WTC11 (cell line): ENCODE measurements at places on chromosomes 5 and 9.

DNA sequence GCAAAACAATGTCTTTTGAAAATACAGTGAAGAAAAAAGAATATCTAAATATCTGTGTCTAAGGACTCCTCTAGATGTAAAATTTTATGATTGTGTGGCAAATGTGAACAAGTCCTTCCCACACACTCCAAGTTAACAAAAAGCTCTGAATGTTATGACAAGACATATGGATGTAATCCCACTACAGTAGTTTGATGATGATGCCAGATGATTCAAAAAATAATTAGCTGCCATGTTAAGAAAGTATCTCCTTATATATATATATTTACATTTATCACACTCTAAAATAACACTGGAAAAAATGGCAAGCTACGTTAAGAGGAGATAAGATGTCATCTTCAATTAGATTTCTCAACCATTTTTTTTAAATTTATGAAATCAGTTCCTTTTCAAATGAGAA, 178.5 kb downstream of the NFIB start:
- no peak for DNase-seq

GRCh38 chr5:6143523-6143922, 234.8 kb downstream of the MED10 start:
- DNase-seq = peak; percentile 42

- no peak for DNase-seq
Measured at GRCh38 chr5:30102185-30102584, 1091.3 kb upstream of the CDH6 start.

DNA sequence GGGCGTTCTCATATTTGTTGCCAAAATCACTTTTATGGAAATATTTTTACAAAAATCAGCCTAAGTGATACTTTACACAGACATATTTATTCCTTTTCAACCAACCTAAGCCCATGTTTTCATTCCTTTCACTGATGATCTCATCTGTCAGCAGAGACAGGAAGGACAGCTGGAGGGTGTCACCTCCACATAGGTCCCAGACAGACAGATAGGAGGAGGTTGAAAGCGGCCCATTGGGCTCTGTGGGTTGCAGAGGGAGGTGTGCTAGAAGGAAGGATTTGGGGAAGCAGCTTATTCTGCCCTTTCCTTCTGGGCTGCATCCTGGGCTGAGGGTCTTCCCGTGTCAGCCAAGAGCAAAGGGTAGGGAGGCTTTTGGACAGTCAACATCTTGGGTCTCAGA, 26.0 kb upstream of the SEMA4D start:
- no peak for DNase-seq

- DNase-seq = no peak
Measured at GRCh38 chr9:87810679-87811178, 71.9 kb upstream of the SPATA31E1 start.

DNA sequence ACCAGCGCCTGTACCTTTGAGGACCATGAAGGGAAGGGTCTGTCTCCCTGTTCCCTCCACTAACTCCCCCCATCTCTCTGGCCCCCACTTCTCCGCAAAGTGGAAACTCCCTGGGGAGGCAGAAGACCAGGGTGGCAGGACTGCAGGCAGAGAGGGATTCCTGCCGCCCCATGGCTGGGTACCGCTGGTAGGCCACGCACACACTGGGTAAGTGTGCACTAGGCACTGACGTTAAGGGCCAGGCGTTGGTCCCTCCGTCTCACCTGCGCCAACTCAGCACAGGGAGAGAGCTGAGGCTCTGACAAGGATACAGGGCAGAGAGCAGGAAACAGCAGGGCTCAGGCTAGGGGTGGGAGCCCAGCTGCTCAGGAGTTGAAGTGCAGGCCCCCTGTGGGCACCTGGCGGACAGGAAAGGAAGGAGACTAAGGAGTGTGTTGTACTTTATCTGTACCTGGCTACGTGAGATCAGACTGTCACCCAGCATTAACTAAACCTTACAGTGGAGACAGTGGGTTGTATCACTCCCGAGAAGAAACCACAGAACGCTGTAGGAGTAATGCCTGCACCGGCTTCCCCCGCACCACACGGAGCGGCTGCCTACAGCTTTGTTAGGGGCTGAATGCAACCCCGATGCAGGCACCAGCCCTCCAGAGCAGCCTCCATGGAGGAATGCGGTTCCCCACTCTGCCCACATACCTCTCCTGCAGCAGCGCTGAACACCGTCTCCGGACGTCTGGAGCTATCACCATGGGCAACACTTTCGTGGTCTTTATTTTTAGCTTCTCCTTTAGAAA, 34.2 kb upstream of the CLPTM1L start:
- DNase-seq = no peak

DNA sequence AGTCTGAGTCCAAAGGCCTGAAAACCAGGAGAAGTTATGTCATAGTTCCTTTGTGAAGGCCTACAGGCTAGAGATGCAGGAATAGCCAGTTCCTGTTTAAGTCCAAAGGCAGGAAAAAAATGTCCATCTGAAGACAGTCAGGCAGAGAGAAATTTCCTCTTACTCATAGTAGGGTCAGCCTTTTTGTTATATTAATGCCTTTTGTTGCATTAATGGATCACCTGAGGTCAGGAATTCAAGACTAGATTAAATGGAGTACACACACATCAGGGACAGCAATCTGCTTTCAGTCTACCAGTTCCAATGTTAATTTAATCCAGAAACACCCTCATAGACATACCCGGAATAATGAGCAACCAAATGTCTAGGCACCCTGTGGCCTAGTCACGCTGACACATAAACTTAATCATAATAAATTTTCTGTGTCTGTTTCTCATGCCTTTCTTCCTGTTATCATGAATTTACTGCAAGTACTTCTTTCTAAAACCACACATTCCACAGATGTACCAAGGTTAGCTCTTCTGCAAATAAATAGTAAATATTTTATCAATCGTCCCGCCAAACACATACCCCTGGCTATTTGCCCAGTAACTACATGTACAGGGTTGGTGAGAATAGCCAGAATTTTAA, 703.9 kb downstream of the EFNA5 start:
- no peak for DNase-seq

GRCh38 chr9:4316409-4316808, 16.5 kb upstream of the GLIS3 start:
- DNase-seq = no peak

DNA sequence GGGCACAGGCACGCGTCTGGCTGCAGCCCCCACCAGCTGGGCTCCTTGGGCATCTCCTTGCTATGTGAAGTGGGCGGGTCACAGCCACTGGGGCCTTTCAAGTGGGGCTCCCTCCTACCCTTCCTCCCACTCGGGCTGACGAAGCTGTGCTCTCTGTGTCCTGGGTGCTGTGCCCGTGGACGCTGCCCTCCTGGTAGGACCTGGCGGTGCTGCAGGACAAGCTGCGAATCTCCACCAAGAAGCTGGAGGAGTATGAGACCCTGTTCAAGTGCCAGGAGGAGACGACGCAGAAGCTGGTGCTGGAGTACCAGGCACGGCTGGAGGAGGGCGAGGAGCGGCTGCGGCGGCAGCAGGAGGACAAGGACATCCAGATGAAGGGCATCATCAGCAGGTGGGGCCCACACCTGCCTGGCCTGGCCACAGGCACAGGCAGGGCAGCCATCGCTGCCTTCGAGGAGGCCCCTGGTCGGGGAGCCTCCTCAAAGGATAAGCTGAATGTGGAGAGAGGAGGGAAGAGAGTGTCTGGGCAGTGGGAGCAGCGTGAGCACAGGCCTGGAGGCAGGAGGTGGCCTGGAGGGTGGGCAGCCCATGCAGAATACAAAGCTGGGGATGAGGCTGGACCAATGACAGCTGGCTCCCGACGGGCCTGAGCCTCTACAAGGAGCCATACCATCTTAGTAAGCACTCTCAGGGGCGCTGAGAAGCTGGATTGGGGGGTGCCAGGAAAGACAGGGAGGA, 124.7 kb downstream of the DAB2IP start:
- DNase-seq = no peak

DNA sequence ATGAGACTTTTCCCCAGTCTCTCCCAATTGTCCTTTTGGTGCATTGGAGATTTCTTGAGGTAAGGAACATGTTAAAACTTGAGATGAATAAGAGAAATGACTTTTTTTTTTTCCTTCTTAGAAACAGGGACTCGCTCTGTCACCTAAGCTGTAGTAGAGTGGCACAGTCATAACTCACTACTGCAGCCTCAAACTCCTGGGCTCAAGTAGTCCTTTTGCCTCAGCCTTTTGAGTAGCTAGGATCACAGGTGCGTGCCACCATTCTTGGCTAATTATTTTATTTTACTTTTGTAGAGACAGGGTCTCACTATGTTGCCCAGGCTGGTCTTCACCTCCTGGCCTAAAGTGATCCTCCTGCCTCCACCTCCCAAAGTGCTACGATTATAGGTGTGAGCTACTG, 25.9 kb downstream of the CDC42SE2 start:
- no peak for DNase-seq

DNA sequence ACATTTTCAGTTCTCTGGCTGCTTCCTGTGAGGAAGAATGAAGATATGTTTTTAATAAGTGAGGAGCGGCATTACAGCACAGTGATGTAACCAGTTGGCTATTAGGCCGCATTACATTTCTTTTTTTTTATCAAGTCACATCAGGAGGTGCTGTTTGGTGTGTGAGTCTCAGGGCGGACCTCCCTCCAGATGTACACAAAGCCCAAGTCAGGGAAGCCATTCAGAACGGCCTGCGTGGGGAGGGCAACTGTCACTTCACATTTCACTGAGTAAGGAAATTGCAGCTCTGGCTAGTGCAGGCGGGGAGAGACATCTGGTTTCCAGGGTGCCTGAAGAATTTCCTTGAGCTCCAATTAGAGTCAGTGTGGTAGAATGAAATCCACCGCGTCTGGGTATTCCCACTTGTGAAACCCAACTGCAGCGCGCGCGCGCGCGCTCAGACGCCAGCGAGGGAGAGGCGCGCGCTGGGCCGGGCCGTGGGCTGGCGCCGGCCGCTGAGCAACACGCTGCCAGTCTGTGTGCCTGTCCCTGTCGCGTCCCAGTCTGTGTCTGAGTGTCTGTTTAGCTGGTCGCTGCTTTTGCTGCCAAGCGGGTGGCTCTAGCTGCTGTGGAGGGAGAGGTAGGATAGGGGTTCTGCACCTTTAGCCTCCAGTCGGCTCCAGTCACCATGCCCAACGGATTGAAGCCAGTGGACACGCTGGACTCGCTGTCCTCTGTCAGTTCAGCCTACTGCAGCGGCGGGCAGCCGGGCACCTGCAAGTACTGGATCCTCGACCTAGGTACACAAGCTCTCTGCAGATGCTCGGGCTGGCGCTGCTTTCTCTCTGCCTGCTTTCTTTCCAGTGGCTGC, 140.8 kb upstream of the OTULINL start:
- no peak for DNase-seq

DNA sequence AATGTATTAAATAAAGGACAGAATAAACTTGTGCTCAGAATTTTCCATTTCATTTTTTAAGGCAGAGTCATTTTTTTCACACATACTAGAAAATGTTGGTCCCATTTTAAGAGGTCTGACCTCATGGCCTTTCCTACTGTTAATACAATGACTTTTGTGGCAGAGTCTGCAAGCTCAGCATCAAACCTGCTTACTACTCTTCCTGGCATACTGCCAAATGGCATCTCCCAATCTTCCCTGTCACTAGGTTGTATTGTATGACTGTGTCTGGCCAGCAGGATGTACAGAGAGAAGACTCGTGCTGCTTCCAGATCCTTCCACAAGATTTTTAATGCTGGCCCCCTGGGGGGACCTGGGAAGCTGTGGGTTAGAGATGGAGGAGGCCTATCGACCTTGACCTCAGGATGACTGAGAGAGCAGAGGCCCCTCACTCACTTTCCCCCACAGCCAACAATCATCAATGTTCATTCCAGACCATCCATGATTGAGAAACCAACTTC, 64.7 kb downstream of the BARX1 start:
- no peak for DNase-seq

GRCh38 chr5:143106174-143106573, 297.3 kb downstream of the NR3C1 start:
- peak; percentile 35 for DNase-seq

DNA sequence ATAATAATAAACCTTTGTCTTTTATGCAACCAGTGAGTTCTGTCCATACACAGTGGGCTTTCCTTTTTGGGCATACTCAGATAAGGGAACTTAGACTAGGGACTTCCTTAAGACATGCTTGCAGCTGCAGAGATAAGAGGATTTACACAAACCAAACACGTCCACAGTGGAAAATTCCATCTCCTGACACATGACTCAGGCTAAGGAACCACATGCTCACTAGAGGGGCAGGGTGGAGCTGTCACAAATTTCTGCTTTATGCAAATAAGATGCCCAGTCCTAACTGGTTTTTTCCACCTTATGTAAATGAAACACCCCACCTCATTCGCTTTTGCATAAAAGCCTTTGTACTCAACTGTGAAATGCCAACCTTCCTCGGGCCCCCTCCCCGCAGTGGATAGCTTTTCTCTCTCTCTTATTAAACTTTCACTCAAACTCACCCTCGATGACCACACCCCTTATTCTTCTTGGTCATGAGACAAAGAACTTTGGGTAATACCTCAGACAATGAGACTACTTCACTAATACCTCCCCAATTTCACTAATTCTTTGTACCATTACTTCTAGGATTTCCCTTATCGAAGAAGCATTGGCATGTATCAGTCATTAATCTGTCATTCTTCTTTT, 170.3 kb upstream of the FTMT start:
- no peak for DNase-seq
